RPMI8226 (cell line): ENCODE measurements at places on chromosomes 12 and 14.
A peak's percentile ranks its signal among the peaks of the same experiment; 100 is the strongest.

- peak; percentile 77 for DNase-seq
Measured at GRCh38 chr12:22287776-22288621, 46.5 kb downstream of the ST8SIA1 start.

DNA sequence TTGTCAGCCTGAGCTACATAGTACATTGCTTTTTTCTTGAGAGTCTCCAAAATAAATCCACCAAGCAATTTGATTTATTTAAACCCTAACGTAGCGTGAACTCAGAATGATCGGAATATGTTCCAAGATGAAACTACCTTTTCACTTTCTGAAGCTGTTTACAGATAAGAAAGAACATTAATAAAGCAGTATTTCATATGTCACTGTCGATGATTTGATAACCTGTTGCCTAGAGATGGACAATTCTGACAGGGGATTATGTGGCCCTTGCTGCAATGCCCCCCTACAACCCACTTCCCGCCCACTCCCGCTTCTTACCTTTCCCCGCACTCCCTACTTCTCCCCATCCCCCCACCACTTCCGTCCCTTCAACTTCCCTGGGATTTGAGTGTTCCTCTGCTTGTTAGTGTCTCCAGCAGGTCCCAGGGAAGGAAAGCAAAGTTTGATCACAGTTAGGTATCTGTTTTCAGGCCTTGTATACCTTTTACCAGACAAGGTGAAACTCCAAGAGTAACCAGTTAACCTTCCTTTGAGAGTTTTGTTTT, 229.2 kb upstream of the HMGA2 start:
- no peak for DNase-seq

GRCh38 chr12:121461048-121461447, 61.1 kb downstream of the RNF34 start:
- no peak for DNase-seq

DNA sequence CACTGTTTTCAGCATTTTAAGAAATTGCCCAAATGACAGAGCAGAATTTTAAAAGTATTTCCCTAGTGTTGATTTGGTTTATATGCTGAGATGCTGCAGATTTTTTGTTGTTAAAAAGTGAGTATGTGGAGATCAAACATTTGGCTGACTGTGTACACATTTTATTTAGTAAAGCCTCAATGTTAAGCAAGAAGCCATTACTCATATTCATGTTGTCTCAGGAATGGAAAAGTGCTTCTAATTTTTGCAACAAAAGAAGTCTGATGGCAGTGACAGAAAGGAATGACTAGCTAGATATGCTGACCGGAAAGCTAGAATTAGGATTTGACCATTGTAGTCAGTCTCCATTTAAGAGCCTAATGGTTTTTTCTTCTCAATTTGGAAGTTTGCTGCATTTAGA, 22.5 kb downstream of the SLC38A6 start:
- no peak for DNase-seq

GRCh38 chr14:102593825-102594137, 1.3 kb downstream of the RCOR1 start:
- DNase-seq = no peak
